ENCODE measurements at places on chromosomes 2 and 18.
A peak's percentile ranks its signal among the peaks of the same experiment; 100 is the strongest.

DNA sequence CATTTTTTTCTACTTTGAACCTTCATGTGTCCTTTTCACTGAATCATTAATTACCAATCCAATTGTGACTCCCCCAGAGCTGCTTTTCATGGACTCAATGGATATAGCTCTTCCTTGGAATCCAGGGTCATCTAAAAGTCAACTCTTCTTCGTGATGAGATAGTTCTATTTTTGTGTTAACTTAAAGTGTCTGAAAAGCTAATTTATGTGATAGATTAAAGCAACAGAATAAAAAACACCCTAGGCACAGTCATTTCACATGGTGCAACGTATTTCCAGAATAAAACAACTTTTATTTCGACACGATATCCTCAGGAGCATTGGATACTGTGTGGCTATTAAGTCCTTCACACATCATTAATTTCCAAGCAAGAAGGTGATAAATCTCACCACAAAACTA, 250.6 kb upstream of the SPHKAP start:
- no peak for DNase-seq

- no peak for DNase-seq
These were observed 65.4 kb upstream of the HNRNPA3 start for GRCh38 chr2:177147093-177147694.

GRCh38 chr18:62281684-62282083, 43.4 kb upstream of the TNFRSF11A start:
- DNase-seq = peak; percentile 68

DNA sequence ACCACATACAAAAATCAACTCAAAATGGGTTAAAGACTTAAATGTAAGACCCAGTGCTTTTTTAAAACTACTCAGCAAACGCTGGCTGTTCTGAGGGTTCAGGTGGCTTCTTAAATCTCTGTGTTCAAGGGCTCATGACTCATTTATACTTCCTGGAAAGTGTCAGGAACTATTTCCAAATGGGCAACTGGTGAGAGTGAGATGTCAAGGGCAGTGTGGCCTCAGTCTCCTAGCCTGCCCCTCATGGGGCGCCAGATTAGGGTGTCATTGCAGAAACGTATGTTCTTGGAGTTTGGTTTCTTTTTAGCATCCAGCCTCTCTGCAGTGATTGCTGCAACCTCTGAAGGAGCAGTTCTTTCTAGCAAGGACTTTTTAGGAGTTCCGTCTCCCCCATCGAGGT, 485.4 kb downstream of the TNS1 start:
- no peak for DNase-seq

GRCh38 chr2:47029737-47030524, 114.3 kb upstream of the MCFD2 start:
- DNase-seq = no peak

- DNase-seq = no peak
These were observed 21.7 kb upstream of the CDH2 start for GRCh38 chr18:28198620-28199019.

DNA sequence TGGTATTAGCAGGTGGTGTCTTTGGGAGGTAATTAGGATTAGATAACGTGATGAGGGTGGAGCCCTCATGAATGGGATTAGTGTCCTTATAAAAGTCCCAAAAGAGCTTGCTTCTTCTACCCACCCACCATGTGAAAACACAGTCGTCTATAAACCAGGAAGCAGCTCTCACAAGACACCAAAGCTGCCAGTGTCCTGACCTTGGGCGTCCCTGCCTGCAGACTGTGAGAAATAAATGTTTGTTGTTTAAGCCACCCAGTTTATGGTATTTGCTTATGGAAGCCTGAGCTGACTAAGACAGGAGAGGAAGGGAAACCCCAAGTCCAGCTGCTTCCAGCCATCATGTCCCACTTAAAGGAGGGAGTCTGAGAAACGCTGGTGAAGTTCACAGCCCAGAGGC, 13.6 kb downstream of the ADI1 start:
- no peak for DNase-seq

- no peak for DNase-seq
These were observed 154.1 kb upstream of the RBBP8 start for GRCh38 chr18:22778996-22779395.

DNA sequence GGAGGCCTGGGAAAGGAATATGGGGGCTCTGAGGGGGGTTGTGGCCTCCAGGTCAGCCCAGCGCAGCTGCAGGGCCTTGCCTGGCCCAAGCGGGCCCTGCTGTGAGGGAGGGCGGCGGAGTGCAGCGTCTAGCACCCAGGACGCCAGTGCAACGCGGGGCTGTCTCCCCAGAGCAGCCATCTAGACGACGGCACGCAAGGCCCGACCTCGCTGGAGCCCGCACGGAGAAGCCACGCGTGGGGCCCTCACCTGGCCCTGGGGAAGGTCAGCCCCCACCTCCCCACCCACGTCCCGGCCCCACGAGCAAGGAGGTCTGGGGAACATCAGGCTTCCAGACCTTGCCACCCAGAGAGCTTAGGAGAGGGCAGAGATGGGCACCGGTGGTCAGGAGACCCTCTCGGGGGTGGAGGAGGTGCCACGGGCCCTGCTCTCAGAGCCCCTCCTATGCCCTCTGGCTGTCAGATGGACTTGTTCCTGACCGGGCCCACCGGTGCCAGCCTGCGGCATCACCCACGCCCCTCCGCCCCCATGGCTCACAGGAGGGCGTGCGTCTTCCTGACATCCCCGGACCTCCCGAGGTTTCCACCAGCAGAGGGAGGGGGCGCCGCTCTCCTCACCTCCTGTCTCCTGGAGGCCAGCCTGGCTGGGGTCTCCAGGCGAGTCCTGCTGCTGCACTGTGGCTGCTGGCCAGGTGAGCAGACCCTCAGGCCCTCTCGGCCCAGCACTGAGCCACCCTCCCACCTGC, 17.0 kb downstream of the GPR35 start:
- DNase-seq = no peak

DNA sequence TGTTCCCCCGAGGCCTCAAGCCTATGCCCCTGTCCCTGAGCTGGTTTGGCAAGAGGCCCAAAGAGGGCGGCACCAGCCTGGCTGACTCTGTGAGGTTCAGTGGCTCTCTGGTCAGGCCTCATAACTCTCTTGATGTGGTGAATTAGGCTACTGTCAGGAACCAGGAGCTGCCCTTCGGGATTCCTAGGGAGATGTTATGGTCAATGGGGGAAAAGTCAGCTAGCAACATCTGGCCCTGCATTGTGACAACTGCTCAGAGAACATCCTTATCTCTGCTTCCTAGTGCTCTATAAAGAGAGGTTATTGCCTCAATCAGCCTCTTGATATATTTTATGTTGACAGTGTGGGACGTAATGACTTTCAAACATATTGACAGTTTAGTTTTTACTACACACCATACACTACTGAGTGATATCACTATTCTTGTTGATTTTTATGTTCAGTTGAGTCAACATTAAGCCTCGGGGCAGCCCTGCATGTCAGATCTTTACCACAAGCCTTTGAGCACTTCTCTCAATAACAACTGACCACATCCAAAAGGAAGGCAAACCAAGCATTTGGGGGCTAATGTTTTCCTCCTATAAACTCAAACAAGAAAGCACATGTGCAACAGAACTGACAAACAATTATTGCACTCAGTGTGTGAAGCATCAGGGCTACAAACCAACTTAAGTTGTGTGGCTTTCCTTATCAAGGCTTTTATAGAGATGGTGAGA, 448.3 kb upstream of the SLC14A2 start:
- DNase-seq = peak; percentile 56

DNA sequence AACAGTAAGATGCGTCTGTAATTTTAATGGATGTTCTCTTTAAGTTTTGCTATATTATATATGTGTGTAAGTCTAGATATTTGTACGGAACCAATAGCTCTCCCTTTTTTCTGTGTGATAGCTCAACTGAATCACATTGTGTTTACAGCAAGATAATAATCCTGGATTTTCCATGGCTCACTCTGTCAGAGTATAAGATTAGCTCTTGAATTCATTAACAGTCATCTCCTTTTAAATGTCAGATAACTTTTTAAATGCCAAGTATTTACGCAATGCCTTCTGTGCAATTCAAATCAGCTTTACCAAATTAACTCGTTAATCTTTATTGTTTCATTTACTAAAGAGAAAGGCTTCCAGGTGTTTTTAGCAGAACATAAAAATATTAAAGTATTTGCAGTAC, 76.9 kb downstream of the KIAA2012 start:
- no peak for DNase-seq

GRCh38 chr2:136051001-136051724, 65.7 kb upstream of the DARS1 start:
- DNase-seq = no peak

DNA sequence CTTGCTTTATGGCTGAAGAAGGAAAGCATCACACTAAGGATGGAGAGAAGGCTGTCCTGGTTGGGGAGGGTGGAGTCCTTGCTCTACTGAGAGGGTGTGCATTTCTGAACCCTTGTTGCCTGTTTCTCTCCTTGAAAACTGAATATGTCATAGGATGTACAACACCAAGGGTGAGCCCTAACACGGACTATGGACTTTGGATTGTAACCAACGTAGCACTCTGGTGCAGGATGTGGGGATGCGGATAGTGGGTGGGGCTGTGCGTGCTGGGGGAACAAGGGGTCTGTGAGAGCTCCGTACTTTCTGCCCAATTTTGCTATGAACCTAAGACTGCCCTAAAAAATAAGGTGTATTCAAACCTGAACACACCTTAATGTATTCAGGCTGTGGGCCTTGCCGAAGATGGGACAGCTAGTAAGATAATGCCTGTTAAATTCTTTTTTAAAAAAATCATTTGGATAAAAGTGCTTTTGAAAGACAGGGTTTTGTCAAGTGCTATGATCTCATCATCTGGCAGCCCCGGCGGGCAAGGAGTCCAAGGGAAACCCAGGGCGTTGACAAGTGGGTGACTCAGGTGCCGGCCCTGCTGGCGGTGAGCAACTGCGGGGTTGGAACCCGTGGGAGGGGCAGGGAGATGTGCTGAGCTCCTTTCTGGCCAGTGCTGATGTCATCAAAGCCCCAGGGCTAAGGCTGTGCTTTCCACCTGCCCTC, 54.0 kb downstream of the GATA6 start:
- peak; percentile 77 for DNase-seq

DNA sequence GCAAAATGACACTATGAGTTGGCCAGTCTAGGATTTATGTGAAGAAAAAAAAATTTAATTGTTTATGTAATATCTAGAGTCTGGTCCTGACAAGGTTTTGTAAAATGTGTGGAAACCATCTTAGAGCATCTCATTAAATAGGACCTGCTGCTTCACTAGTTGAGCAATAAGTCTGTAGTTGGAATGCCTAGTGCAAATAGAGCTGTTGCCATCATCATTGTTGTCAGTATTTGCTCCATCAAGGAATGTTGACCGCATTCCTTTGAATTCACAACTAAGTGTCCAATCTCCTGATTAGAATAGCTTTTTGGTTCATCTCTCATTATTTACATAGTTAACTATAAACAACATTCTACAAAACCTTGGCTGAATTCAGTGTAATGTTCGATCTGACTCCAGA, 32.2 kb upstream of the RPE start:
- DNase-seq = no peak

DNA sequence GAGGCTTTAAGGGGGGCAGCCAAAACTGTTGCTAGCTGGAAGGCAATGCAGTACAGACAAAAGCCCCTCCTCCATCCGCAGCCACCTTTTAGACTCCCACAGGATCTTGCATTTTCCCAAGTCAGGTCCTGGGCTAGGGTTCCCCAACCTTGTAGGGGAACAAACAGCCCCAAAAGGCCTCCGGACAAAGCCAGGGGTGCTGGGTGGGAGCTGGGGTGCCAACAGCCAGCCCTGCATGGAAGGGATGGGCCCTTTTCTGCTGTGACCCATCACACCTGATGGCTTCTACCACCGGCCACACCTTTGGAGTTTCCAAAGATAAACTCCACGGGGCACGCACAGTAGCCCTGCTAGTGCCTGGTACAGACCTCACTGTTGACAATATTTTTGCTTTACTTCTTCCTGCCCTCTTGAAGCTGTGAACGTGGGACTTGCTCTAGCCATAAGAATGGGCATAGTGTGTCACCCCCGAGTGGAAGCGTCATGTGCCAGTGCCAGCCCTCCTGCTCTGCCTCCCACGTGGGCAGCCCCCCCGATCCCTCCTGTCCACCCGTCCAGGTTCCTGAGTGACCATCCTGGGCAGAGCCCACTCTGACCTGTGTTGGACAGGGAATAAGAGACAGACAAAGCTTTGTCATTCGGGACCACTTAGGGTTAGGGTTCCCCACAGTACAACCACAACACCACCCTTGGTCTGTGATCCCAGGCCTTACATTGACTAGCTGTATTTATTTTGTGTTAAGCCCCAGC, 18.8 kb downstream of the TUBB6 start:
- DNase-seq = no peak

GRCh38 chr2:211930331-211930730, 608.3 kb downstream of the ERBB4 start:
- DNase-seq = no peak

- no peak for DNase-seq
These were observed 35.9 kb downstream of the INPP4A start for GRCh38 chr2:98480598-98480997.

GRCh38 chr2:60405271-60405919, 148.1 kb downstream of the BCL11A start:
- DNase-seq = no peak

- no peak for DNase-seq
These were observed 33.1 kb upstream of the TTC39C start for GRCh38 chr18:23981369-23981980.

- DNase-seq = peak; percentile 33
These were observed 12.7 kb downstream of the GCKR start for GRCh38 chr2:27509326-27509725.

GRCh38 chr18:24002479-24002878, 12.1 kb upstream of the TTC39C start:
- DNase-seq = no peak

- DNase-seq = no peak
These were observed 19.8 kb upstream of the NFU1 start for GRCh38 chr2:69456950-69457445.

GRCh38 chr2:44615950-44616518, 254.3 kb downstream of the CAMKMT start:
- no peak for DNase-seq

DNA sequence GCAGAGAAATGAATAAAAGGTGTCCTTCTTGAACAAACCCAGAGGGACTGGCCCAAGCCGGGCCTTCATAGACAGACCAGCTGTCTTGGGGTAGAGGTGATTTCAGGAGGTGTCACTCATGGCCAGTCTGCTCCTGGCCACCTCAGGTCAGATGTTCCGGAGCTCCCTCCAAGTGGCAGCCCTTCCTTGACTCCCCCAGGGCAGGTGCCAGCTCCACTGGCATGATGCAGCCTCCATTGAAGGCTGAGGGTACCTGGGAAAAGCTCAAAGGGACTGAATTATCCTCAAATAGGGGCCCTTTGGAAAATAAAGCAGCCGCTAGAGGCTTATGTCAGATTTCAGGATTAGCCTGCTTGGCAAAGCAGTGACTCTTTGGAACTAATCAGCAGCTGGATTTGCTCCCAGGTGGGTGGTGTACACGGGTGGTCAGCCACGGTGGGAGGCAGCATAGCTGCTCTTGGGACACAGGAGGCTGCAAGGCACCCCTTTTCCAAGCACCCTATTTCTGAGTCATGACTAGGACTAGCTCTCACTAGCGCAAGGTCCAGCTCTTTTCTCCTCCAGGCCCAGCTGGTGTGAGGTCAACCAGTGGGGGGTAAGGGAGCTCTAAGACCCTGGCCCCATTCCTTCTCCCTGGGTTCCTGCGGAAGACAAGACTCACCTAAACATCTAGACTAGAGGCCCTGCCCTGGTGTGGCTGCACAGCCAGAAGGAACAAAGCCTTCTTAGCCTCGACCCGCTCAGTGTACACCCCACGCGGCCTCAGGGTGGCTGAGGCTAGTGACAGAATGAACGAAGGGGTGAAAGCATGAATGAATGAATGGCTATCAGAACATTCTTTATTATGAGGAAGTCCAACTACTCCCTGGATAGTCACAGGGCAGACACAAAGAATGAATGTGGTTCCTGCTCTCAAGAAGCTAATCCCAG, 29.3 kb downstream of the HS1BP3 start:
- DNase-seq = no peak

Measured in skeletal muscle cell (primary cell).